ENCODE measurements at places on chromosomes 1 and 21. TPM values are rescaled to one million over a fixed set of nuclear protein-coding genes. Genes with fewer than 3 reads are reported as not detected.

- no peak overlapping the region for H3K27ac ChIP-seq
- H3K36me3 ChIP-seq, result no peaks in the 10 kb centered on the region
- DNase-seq, result no peak
- no peak overlapping the region for H3K4me3 ChIP-seq
These were observed 761 bp downstream of the TNNT2 start for GRCh38 chr1:201376464-201377374.

The AIRE gene
- 0.55 TPM for total RNA-seq

DNA sequence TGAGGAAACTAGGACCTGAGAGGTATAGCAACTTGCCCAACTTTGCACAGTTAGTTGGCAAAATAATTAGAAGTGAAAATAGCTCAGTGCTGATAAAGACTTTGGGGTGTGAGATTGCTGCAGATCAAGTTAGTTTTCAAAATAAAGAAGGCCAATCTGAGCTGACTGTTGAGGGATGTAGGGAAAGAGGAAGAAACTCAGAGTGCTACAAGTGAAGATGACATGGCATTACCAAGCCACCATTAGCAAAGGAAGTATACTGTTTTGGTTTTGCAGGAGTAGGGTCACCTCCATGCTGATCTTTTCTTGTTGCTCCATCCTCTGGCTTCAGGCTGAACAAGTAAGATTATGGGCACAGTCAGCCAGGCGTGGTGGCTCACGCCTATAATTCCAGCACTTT, 78.7 kb upstream of the ADAM30 start:
- H3K36me3 ChIP-seq, result no peaks in the 10 kb centered on the region
- peak overlapping the region; percentile 5 for H3K27ac ChIP-seq
- no peak overlapping the region for H3K4me3 ChIP-seq
- H3K27me3 ChIP-seq, result no peaks in the 10 kb centered on the region
- peaks cover 32% of the 10 kb centered on the region for H3K4me1 ChIP-seq
- no peak for DNase-seq

The PLCH2 gene
- 5.7 TPM for total RNA-seq

DNA sequence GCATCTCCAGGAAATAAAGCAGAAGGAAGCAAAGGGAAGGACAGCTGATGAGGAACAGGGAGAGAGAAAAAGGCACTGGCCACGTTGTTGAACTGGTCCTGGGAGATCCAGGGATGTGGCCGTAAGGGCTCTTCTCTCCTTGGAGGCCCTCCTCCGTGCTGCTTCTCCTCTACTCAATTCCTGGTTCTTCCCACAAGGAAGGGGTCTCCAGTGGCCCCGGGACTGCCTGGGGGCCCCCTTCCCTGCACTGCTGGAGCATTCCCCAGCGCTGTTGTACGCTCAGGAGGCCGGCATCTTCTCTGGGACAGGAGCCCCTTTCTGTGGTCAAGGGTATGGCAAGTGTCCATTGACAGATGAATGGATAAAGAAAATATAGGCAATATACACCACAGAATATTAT, 88.5 kb upstream of the TLR5 start:
- no peaks in the 10 kb centered on the region for H3K36me3 ChIP-seq
- no peak for DNase-seq
- H3K27me3 ChIP-seq, result no peaks in the 10 kb centered on the region
- peaks cover 10% of the 10 kb centered on the region for H3K4me1 ChIP-seq
- H3K27ac ChIP-seq, result no peak overlapping the region
- H3K4me3 ChIP-seq, result no peak overlapping the region

- no peaks in the 10 kb centered on the region for H3K36me3 ChIP-seq
- no peaks in the 10 kb centered on the region for H3K27me3 ChIP-seq
- no peak for DNase-seq
- no peaks in the 10 kb centered on the region for H3K4me1 ChIP-seq
These were observed 10.5 kb upstream of the C1orf21 start for GRCh38 chr1:184376369-184376768.

- H3K4me1 ChIP-seq, result no peaks in the 10 kb centered on the region
- no peak for DNase-seq
These were observed 10.6 kb downstream of the PTPRC start for GRCh38 chr1:198649232-198649967.

The SERPINC1 gene
- 0.24 TPM for total RNA-seq

The ALG14 gene
- total RNA-seq, result 5.3 TPM

GRCh38 chr1:2060072-2060471, 9.9 kb downstream of the PRKCZ start:
- no peaks in the 10 kb centered on the region for H3K27me3 ChIP-seq
- H3K4me1 ChIP-seq, result no peaks in the 10 kb centered on the region
- no peak for DNase-seq
- no peaks in the 10 kb centered on the region for H3K36me3 ChIP-seq

GRCh38 chr1:43304314-43304681, 3.5 kb downstream of the TIE1 start:
- H3K4me1 ChIP-seq, result peaks cover 5% of the 10 kb centered on the region
- no peaks in the 10 kb centered on the region for H3K36me3 ChIP-seq
- H3K4me3 ChIP-seq, result no peak overlapping the region
- H3K27me3 ChIP-seq, result no peaks in the 10 kb centered on the region

- H3K27me3 ChIP-seq, result no peaks in the 10 kb centered on the region
- H3K36me3 ChIP-seq, result no peaks in the 10 kb centered on the region
- H3K4me3 ChIP-seq, result no peak overlapping the region
- no peak overlapping the region for H3K27ac ChIP-seq
- no peaks in the 10 kb centered on the region for H3K4me1 ChIP-seq
These were observed 256.7 kb upstream of the SNX7 start for GRCh38 chr1:98404866-98405265.

The KISS1 gene
- total RNA-seq, result 1.8 TPM

DNA sequence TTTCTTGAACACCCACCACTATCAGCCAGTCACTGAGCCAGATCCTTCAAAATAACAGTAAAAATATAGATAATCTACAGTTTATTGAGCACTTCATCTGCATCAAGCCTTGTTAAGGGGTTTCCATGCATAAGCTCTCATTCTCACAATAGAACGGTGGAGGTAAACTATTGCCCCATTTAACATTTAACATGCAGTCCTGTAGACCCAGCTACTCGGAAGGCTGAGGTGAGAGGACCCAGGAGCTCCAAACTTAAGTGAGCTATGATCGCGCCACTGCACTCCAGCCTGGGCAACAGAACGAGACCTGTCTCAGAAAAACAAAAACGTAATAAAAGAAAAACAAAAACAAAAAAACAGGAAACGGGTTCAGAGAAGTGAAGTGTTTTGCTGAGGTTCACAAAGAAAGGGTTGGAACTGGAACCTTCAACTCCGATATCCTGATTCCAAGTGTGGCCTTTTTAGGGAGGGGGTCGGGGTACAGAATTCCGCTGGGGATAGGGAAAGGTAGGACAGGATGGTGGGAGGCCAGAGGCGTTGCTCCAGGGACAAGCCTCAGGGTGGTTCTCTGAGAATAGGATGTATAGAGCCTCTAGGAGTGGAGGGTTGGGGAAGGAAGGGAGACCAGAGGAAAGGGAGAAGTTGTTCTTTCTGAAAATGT, 11.6 kb upstream of the SESN2 start:
- no peaks in the 10 kb centered on the region for H3K27me3 ChIP-seq
- peak overlapping the region; percentile 67 for H3K4me3 ChIP-seq
- H3K4me1 ChIP-seq, result peaks cover 16% of the 10 kb centered on the region
- peak overlapping the region; percentile 81 for H3K27ac ChIP-seq

GRCh38 chr1:20405051-20405754, 80.8 kb downstream of the CAMK2N1 start:
- H3K36me3 ChIP-seq, result no peaks in the 10 kb centered on the region
- no peak overlapping the region for H3K4me3 ChIP-seq
- no peak for DNase-seq
- no peak overlapping the region for H3K27ac ChIP-seq

The CYP4Z1 gene
- total RNA-seq, result 0.68 TPM

GRCh38 chr1:197356723-197357533, 88.9 kb downstream of the CRB1 start:
- H3K27me3 ChIP-seq, result no peaks in the 10 kb centered on the region
- no peak overlapping the region for H3K4me3 ChIP-seq
- H3K27ac ChIP-seq, result no peak overlapping the region
- H3K36me3 ChIP-seq, result no peaks in the 10 kb centered on the region

The DIRAS3 gene
- 0.39 TPM for total RNA-seq
